ENCODE measurements at places on chromosomes 16 and 17.

- DNase-seq, result no peak
Measured at GRCh38 chr17:38563362-38564253, 42.1 kb downstream of the SRCIN1 start.

DNA sequence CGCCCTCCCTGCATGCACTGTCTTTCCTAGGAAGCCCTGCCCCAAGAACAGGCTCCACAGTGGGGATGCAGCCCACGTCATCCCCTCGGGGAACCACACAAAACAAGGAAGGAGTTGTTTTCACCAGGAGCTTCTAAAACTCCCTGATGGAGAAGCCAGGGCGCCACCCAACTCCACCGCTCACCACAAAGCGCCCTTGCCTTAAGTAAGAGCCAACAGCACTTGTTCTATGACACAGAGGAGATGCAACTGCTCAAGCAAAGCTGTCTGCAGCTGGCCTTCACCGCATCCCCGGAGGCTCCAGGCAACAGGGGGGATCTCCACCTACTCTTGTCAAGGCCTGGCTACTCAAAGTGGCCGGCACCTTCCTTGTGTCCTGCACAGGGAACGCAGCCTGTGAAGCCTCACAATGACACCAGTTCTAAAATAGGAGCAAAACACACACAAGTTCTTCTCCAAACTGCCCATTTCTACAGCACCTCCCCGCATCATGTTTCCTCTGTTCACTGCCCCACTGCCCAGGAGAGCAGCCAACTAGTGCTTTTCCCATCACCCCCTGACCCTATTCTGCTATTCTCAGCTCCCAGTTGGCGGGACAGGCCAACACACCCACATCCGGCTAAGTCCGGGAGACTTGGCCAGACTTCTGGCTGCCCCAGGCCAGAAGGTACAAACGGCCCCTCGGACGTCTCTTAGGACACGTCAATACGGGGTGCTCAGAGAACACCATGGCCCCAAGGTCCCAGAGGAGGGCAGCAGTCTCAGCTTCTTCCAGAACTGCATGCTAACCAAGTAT, 24.2 kb downstream of the MPG start:
- DNase-seq, result no peak

GRCh38 chr16:1070864-1071408, 1.6 kb upstream of the SSTR5 start:
- DNase-seq, result no peak

DNA sequence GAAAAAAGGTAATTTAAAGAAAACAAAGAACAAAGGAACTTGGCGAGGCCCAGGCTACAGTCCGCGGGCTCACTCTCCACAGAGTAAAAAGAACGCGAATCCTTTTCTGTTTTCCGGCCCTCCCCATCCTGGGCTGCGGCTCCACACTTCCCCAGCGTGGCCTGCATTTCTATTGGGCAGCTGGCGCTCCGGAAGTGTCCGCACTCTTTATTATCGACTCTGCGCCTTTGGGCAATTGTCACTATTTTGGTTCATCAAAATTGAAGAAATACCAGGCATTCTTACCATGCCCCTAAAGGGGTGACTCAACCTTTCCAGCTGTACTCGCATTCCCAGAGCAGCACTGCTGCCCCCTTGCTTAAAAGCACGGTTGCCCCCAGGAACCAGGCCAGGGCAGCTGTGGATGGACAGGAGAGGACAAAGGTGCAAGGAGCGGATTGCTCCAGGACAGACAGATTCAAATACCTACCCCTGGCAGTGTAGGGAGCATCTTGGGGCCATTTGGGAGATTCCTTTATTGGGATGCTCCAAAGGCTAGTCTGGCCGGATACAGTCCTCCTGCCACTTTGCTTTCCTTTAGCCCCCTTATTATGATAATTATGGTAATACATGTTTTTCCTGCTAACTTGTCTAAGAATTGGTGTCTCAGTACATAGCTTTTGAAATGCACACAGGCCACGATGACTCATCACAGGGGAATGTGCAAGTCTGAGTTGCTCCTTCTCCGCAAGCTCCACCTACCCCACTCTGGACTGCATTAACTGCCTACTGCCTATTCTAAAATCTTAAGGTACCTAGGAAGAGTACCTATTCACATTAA, 985 bp upstream of the SLFN12 start:
- DNase-seq, result peak; percentile 73

GRCh38 chr17:57668332-57668731, 76.8 kb downstream of the CCDC182 start:
- DNase-seq, result no peak

DNA sequence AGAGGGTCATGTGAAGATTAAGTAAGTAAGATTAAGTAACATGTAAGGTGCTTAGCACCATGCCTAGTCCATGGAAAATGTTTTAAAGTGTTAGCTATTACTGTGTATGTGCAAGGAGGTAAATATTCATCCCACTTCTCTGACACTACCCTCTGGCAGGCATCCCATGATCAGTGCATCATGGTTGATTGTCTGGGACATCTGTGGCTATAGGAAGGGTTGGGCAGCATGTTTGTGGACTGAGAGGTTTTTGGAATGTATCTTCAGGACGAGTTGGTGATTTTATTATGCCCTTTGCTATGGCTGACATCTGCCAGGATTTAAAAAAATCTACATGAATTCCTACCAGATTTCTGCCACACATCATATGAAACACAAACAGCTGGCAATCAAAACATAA, 6.5 kb upstream of the TAOK1 start:
- no peak for DNase-seq

DNA sequence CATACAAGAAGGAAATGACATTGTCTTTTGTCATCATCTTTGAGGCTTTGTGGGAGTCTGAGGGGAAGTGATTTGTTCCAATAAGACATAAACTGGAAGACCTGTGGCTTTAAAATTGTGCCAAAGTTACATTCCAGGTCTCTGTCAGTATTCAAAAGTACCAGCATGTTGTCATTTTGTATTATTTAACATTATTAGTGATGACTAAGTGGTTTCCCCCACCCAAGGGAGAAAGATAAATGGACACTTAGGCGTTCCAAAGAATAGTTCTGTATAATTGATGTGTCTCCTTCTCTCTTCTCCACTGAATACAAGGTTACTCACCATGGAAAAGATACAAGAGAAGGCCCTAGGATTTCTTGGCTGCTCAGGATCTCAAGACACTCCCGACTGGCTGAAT, 3.8 kb downstream of the CFAP97D1 start:
- DNase-seq, result no peak

DNA sequence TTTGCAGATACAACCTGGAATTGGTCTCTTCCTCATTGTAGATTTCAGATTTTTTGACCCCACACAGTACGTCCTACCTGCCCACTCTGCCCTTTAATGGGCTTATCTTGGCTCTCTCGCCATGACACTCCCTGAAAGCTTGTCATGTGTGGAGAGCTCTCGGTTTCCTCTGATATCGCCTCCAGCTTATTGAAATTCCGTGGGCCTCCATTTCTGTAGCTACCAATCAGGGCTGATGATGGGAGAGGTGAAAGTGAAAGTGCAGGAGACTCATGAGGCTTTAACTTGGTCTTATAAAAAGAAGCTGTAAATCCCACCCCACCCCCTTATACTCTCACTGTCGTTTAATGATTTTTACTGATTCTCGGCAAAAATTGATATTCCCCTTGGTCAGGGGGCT, 17.7 kb downstream of the HOXB1 start:
- DNase-seq, result peak; percentile 52

DNA sequence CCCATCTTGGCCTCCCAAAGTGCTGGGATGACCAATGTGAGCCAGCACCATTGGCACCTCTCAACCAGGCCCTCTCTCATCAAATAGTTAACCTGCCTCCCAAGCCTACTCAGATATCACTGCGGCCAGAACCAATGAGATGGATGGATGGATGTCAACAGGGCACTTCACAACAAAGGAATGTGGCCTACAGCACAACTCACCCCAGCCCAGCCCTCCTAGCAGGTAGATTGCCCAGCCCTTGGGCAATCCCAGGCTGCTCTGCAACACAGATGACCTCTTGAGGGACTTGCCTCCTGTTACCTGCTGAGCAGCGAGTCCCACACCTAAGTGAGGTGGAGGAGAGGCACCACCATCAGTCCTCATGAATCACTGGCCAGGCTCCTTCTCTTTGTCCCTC, 22.6 kb upstream of the KIFC3 start:
- no peak for DNase-seq

DNA sequence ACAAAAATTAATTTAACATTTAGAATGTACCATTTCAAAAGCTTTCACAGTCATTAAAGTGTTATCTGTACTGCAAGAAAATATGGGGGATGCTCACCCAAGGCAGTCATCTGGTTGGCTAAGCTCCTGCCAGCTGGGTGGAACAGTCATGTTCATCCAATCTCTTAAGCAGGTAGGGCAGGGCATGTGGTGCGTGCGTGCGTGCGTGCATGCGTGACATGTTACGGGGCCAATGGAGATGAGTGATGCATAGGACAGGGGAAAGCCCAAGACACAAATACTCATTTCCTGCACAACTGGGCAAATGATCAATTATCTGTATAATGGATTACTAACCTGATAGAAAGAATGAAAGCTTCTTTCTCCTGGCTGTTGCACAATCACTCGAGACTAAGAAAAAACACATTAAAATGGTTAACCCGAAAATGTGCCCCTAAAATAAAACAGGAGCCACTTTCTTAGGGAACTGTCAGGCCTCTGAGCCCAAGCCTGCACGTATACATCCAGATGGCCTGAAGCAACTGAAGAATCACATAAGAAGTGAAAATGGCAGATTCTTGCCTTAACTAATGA, 104.4 kb downstream of the MYO1D start:
- DNase-seq, result no peak

- no peak for DNase-seq
Measured at GRCh38 chr17:74442670-74443515, 11.0 kb downstream of the GPRC5C start.
